Fibroblast of skin of right biceps (primary cell): ENCODE measurements at places on chromosomes 3 and 15.

- DNase-seq = no peak
Observed at GRCh38 chr3:72144773-72145505, 360.0 kb upstream of the PROK2 start.

DNA sequence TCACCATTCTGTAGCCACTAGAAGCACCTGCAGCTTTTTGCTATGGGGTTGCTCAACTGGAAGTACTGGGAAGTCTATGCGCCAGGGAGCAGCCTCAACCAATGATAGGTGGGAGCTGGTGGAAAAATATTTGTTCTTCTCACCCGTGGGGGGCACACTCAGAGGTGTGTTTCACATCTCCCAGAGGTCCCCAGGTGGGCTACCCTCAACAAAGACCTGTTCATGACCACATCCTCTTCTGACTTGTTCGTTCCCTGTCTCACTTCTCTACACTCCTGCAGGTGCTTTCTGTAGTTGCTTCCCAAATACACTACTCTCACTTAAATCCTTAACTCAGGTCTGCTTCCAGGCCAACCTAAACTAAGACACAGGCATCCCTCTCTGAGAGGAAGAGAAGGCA lies 3.6 kb downstream of the CAMP start:
- DNase-seq = no peak

DNA sequence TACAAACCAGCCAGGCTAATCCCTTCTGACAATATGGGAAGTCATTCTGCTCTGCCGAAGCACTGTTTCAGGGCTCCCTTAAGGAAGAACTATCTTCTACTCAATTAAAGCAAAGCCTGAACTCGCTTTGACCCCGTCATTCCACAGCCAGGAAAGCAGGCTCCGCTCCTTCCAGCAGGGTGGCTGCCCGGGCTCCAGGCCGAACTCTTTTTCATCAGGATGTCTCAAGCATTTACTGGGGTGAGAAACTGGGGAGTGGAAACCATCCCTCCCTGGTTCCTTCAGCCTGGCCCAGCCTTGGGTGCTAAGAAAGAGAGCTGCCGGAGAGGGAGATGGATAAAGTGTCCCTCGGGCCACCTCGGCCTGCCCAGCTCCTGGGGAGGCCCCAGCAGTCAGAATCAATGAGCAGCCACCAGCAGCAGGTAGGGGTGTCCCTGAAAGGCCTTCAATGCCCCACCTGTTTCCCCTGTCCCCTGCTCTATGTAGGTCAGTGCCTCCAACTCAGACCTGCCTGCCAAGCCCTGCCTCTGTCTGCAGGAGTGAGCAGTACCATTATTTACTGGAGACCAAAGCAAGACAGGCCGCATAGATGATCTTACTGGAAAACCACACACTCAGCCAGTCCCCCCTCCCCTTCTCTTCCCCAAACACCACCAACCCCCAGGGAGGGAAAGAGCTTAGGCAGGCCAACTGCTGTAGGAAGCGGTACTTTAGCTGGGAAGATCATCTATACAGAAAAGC lies 225.6 kb upstream of the TLE3 start:
- peak; percentile 83 for DNase-seq

DNA sequence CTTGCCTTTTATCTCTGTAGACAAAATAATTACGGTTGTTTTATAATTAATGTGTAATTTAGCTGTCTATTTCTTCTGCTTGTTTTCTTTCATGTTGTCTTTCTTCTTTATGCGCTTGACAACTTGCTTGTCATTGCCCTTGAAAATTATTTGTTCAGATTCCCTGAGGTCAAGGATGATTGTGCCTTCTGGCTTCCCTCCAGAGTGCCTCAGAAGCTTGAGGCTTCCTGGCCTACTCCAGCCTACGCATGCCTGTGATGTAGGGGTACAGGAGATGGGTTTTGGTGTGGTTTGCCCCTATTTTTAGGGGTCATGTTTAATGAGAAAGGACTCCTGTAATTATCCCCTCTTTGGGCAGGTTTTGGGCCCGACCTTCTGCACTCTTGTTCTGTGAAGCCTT lies 231.5 kb downstream of the SV2B start:
- no peak for DNase-seq

GRCh38 chr3:36989005-36989404 lies 3.9 kb downstream of the EPM2AIP1 start:
- DNase-seq = no peak

DNA sequence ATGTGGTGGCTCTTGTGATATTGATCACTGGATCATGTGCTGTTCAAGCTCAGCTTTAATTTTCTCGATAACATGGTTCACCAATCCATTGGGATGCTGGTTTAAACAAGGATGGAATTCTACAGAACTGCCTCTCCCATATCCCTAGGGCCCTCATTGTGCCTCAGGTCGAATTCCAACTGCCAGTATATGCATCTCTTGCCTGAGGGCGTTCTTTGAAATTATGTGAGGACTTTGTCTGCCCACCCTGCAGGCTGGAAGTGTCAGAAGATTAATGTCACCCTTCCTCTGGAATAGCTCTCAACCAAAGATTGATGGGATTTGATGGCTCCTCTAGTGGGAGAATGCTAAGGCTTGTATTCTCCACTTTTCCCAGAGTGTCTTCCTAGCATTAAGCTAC lies 175.6 kb upstream of the GALNT15 start:
- no peak for DNase-seq

DNA sequence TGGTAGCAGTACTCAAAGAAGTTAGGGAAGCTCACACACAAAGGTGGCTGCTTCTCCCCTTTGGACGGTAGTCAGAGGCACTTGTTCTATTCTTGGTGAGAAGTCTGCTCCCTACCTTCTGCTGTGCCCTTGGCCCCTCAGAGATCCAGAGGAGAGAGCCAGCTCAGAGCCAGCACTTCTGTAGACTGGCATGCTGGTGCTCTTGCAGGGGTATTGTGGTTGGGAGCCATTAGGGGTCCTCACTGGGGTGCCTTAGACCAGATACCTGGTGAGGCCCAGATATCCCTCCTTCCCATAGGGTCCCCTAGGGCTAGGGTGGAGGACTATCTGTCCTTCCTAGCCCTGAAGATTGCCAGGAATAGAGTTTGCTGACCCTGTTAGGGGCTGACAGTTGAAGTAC lies 140.6 kb downstream of the EEFSEC start:
- DNase-seq = no peak

DNA sequence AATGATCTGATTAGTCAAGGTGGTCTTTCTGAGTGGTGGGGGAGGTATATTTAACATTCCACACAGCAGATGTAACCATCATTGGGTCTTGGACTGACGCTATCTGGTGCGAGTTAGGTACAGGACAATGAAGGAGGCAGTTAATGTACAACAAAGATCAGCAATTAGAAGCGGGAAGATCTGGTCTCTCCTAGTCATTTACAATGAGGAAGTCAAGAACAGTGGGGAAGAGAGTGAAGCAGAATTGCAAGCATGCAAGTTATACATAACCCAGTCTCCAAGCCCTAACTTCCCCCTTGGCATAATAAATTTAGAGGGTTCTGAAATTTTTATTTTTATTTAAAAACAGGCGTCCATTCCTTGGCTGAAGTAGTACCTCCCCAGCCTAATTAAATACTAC lies 14.1 kb downstream of the GPD1L start:
- DNase-seq = no peak

DNA sequence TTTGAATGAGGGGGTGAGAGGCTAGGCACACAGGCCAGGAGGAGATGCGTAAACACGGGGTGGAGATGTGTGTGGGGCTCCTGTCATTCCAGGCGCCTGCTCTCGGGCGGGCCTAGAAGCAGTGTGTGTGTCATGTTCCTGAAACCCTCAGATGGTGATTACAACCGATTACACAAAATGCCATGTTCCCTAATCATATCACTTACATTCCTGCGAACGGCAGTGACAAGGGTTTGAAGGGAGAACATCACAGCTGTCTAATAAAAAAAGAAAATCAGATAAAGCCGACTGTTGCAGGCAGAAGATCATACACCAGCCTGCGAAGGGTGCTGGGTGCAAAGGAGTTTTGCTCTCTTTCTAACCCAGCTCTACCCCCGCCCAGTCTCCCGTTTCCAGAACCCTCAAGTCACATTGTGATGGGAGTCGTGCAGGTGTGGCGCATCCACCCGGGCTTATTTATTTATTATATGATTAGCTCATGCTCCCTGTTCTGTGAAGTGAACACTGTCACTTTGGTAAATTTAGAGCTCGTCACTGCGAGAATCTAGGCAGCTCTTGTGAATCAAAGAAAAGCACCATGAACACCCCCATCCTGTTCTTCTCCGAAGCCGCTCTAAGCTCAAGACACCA lies 140.3 kb downstream of the NR2F2 start:
- DNase-seq = no peak

DNA sequence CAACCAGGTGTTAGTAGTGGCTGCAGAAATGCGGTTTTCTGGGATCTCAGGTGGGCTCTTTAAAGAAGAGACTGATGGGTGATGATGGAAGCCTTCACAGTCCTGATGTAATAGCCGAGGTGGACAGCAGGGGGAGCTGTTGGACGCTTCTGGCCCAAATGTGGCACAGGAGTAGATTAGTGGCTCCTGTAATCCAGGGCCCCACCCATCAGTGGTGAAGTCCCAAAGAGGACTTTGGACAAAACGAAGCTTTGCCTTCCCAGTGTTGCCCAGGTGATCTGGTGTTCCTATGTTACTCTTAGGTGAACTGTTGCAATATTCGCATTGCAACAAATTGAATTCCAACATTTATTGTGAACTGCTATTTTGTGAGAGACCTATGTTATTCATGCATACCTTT lies 31.8 kb upstream of the MYZAP start:
- peak; percentile 41 for DNase-seq

DNA sequence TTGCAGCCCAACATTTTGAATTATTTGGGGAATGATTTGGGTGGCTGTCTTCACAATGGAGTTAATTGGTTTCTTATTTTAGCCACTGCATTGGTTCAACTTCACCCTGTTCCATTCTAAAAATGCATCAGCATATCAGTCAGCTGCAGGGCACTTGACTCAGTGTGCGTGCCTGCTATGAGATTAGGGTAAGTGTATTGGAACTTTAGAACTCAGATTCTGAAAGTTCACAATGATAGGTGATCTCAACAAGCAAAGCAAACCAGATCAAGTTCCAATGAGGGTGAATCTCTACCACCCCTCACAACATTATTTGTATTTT lies 265.0 kb downstream of the ZPLD1 start:
- DNase-seq = no peak

GRCh38 chr15:70035719-70036077 lies 62.0 kb downstream of the TLE3 start:
- DNase-seq = no peak

DNA sequence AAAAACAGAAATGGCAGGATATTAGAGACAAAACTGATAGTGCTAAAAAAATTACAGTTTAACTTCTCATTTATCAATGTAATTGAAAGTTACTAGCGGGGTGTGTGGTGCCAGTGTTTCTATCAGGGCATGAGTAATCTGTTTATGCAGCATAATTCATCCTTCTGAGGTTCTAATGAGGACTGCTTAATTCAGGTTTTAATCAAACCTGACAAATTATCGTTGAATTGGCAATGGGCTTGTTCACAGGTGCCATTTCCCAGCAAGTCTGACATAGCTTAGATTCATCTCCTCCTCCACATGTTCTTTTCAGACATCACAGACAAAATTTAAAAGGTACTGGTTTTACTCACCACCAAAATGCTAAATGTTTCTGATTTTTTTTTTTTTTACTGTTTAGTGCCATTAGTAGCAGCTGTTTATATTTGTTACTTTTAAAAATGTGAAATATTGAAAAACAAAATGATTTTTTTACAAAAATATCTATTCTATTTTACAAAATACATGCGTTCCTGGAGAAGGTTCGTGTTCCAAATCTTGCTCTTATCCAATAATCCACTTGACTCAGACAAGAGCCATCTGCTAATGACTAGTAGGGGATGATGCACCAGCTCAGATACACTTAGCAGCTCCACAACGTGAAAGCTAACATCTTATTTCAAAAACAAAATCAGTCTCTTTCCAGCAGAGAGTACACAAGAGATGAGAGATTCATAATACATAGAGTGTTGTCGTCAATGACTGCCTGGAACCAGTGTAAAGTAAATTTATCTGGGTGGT lies 447.7 kb upstream of the DPPA4 start:
- DNase-seq = no peak

GRCh38 chr3:54575618-54575960 lies 352.3 kb downstream of the LRTM1 start:
- no peak for DNase-seq

GRCh38 chr3:229183-229661 lies 32.7 kb downstream of the CHL1 start:
- DNase-seq = no peak

DNA sequence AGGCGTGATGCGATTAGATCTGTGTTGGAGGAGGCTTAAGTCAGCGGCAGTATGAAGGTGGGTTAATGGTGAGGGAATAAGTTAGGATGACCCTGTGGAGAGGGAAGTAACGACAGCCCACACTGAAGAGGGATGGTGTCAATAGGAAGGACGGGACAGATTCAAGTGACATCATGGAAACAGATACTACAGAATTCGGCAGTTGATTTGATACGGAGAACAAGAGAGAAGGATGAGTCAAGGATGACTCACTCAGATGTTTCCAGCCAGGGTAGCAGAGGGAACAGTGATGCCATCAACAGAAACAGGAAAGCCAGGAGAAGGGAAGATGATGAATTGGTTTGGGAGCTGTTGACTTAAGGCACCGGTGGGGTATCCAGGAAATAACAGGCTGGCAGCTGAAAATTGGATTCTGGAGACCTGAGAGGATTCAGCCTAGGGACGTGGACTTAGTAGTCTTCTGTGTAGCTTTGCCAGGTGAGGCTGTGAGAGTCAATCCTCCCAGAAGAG lies 38.0 kb downstream of the SHC4 start:
- peak; percentile 95 for DNase-seq

DNA sequence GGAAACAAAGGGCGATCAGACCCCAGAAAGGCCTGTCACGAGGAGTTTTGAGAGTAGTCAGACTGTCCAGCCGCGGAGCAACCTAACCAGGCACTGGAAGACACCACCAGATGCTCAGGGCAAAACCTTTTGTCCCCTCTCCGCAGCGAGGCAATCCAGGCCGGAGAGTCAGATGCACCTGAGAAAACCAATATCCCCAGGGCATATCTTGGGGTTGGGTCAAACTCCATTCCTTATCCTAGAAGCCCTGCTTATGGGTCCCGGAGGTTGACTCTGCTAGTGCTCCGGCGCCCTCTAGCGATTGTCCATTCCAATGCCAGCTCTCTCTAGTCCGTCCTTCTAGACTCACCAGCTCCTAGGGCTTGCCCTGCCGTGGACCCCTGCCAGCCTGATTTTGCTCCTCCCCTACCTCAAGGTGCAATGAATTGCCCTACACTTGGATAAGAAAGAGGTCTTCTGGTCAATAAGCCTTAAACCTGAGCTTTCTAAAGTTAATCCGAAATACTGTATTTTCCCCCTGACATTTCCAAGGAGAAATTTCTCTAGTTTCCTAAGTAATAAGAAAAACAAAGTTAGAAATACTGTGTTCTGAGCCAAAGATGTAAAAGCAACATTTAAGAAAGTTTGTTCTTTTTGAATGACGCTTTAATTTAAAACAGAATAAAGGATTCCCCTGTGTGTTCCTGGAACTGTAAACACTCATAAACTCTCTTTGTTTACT lies 5.5 kb downstream of the CPNE4 start:
- peak; percentile 74 for DNase-seq

DNA sequence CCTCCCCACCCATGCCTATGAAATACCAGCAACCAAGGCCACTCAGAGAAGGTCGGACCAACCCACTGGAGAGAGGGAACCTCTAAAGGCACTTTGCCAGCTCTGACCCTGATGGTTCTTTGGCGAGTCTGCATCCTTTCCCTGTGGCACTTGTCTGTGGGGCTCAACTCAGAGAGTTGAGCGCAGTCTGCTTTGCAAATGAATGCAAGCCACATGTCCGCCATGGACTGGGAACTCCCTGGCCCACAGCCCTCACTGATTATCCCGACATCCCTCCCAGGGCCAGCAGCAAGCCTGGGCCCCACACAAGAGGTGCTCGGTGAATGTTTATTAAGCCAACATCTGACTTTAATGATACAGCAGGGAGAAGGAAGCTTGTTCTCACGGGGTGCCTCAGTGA lies 55.5 kb upstream of the HES1 start:
- DNase-seq = peak; percentile 66

GRCh38 chr15:63294359-63294758 lies 17.0 kb downstream of the APH1B start:
- no peak for DNase-seq
